AG04450 (cell line): ENCODE measurements at places on chromosomes 5 and 9.

DNA sequence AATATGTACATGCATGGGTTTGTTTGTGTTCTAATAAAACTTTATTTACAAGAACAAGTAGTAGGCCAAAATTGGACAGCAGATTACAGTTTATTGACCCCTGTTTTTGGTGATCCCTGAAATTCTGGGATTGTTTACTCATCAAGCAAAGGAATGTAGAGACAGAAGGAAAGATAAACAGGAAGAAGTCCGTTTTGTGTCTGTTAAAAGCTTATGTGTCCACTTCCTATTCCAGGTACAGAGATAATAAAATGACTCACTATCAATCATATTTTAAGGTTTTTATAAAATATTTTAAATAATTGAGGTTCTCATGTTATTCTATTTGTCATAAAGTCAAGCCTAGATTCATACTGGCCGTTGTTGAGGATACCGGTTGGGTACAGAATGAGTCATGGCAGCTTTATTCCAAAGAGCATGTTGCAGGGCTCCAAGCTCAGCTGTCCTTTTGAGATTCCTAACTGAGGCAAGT lies 214.9 kb upstream of the DAB2 start:
- DNase-seq = no peak

DNA sequence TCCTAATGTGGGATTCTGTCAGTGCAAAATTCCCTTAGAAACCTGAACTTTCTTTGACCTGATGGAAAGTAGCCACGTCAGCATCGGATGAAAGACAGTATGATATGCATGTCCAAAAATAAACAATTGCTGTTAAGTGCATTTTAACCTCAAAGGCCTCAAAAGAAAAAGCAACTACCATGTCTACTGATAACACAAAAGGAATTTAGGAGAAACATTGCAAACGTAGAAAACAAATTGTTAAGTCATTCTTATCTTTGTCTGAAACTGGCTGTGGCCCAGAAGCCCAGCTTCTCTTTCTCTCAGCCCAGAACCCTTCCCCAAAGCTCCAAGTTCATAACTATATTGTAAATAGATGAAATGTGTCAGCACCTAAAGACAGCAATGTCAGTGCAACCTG lies 11.1 kb upstream of the LHFPL2 start:
- DNase-seq = no peak

GRCh38 chr5:127804886-127805426 lies 101.8 kb downstream of the CCDC192 start:
- no peak for DNase-seq

DNA sequence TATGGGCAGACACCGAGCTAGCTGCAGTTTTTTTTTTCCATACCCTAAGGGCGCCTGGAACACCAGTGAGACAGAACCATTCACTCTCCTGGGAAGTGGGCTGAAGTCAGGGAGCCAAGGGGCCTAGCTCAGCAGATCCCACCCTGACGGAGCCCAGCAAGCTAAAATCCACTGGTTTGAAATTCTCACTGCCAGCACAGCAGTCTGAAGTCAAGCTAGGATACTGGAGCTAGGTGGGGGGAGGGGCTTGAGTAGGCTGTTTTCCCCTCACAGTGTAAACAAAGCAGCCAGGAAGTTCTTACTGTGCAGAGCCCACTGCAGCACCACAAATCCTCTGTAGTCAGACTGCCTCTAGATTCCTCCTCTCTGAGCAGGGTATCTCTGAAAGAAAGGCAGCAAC lies 151.7 kb upstream of the HCN1 start:
- no peak for DNase-seq

DNA sequence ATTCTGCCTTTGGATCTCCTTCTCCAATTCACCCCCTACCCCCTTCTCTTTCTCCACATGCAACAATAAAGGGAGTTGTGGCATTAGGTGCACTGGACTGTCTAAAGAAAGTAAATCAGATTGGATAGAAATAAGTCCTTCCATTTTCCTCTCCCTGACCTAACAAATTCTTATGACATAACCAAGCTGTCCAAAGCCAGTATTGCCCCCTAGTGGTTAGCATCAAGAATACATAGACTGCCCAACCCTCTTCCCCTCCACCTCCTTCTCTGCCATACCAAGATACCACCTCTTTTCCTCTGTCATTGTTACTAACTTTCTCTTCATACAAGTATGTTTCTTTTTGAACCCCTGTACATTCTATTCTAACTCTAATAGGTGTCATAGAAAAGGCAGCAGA lies 45.7 kb downstream of the PPARGC1B start:
- DNase-seq = no peak

DNA sequence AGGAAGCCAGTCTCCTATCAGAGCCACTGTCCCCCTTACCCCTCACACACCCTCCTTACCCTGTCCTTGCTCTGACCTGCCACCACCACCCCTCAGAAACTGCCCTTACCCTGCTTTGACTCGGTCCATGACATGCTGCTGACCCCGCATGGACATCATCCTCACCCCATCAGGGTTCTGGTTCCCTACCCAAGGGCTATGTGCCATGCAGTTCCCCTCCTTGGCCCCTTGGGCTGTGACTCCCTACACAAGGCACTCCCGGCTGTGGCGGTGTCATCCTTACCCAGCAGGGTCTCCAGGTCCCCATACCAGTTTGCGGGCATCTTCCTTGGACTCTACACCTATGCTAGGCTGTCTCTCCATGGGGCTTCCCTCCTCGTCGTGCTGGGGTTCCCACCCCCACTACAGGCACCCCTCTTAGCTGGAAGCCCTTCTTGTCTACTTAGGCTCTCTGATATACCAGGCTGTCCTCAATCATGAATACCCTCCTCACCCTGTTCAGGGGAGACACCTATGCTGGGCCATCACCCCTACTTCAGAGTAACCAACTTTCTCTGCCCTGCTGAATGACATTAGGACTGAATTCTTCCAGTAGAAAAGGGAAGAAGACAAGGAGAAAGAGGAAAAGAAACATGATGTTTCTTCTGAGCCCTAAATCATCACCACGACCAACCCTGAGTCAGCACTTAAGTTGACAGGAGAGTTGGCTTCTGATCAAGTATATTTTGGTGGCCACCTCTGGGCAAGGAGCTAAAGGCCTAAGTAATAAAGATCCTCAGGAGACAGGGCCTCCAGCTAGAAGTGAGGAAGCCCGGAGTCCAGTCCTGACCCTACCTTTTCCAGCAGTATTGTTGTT lies 115.2 kb downstream of the GCNT1 start:
- DNase-seq = no peak

GRCh38 chr9:90455316-90455715 lies 187.3 kb downstream of the DIRAS2 start:
- no peak for DNase-seq

DNA sequence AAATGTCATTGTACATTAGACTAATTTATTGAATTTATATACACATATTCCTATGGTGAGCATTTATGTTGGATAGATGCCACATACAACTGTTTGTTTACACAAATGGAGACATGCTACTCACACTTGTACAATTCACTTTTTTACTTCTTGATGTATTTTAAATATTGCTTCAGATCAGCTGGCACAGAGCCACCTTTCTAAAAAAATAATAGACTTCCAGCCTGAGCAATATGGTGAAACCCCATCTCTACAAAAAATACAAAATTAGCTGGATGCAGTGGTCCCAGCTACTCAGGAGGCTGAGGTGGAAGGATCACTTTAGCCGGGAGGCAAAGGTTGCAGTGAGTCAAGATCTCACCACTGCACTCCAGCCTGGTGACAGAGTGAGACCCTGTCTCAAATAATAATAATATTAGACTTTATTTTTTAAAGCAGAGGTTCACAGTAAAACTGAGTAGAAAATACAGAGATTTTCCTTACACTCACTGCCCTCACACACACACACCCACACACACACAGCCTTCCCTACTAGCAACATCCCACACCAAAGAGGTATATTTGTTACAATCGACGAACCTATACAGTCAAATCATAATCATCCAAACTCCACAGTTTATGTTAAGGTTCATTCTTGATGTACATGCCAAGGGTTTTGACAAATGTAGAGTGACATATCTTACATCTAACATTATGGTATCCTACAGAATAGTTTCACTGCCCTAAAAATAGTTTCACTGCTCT lies 16.5 kb upstream of the ADRB2 start:
- DNase-seq = no peak

GRCh38 chr9:89617978-89618377 lies 13.2 kb downstream of the GADD45G start:
- no peak for DNase-seq

DNA sequence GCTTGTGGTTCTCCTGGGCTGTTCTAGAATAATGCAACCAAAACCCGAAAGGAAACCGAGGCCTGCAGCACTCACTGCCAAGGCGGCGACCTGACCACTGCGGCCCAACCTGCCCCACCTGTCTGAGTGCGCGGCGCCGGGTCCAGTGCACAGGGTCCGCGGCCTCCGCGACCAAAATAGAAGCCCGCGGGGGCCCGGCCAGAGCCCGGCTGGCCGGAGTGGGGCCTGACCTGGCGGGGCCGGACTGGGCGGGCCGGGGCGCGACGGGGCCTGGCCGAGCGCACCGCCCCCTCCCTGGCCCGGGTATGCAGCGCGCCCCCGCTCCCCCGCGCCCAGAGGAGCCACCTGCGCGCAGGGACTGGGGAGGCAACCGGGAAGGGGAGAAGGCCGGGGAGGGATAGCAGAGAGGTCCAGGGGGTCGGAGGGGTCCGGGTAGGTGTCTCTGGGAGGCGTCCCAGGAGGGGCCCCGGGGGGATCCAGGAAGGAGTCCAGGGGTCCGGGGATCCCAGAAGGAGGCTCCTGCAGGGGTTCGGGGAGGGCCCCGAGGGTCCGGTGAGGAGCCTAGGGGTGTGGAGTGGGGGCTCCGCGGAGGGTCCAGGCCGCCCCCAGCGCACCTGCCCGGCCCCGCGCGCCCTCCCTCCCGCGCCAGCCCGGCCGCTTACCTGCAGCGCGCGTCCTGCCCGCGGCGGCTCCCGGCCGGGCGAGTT lies 503 bp downstream of the SEMA4D start:
- DNase-seq = no peak

DNA sequence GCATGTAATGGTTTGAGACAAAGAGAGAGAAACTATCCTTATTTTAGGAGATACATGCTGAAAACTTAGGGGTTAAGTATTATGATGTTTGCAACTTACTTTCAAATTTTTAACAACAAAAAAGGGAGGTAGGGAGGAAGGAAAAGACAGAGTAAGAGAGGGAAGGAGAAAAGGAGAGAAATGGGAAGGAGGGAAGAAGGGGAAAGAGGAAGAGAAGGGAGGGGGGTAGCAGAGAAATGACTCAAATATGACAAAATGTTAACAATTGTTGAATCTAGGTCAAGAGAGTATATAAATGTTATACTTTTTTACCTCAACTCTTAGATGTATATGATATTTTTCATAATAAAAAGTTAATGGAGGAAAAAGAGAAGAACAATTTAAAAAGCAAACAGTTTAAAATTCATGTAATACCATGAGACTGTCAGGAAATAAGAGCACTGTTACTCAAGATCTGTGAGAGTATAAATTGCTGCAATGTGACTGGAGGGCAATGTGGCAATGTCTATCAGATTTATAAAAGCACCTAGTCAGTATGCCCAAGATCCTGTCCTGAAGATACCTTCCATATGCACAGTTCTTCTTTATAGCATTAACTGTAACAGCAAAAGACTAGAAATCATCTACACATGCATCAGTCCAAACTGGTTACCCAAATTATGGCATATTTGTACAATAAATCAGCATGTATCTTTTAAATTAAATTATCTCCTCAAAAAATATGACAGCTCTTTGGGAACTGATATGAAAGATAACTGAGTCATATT lies 16.3 kb downstream of the FBXW11 start:
- no peak for DNase-seq

DNA sequence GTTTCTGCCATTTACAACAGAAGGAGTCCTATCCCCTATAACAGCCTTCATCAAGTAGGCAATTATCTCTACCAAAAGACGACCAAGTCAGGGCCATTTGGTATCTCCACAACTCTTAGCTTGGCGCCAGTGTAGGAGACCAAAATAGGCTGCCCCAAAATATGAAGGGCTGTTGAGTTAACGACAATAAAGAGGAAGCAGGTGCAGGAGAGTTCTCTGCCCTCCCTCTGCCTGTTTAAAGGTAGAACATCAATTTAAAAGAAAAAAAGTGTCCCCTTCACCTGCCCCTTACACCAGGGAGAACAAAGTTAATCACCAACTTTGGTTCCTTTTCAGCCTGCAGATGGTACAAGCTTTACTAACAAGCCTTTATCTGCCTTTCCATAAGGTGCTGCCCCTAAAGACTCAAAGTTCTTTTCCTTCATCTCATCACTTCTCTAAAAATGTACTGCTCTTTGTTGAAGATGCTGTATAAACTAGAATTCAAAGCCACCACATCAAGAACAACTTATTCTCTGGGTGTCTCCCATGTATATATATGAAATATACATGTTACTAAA lies 33.3 kb downstream of the PPP1R2B start:
- no peak for DNase-seq

DNA sequence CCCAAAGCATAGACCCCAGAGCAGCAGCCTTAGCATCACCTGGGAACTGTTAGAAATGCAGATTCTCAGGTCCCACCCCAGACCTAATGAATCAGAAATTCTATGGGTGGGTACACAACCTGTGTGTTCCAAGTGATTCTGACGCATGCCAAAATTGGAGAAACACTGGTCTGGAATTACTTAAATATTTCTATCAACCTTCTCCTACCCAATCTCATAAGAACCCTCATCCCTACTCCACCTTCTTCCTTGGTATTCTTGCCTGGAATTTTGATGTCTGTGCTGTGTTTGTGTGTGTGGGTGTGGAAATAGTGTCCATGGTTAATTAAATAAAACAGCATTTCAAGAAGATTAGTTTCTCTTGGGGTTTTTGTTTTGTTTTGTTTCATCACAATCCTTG lies 111.8 kb downstream of the CEMIP2 start:
- no peak for DNase-seq

GRCh38 chr5:127440831-127441230 lies 76.6 kb upstream of the PRRC1 start:
- DNase-seq = no peak

DNA sequence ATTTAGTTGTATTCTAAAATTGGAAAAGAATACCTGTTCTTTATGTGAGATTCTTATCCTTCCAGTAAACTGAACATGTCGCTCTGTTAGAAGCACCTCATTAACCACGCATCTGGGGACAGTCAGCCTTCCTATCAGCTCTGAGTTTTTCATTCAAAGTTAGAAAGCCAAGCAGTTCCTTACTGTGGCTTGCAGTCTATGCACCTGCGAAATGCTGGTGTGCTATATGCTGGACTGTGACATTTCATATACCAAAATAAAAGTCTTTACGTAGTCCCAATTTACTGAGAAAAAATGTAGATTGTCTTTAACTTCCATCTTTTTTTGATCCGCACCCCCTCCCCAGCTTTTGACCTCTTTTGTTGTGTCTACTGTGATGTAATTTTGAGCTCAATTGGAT lies 4.3 kb downstream of the ANP32B start:
- DNase-seq = no peak

- no peak for DNase-seq
These were observed 40.0 kb downstream of the DAPK1 start for GRCh38 chr9:87537625-87538024.

- DNase-seq = no peak
These were observed 1072.6 kb upstream of the NUDT12 start for GRCh38 chr5:104635227-104635626.
